Breast epithelium (tissue), 4 donors: ENCODE measurements at places on chromosomes 3 and 15. TPM values are rescaled to one million over a fixed set of nuclear protein-coding genes. Genes with fewer than 3 reads are reported as not detected.

GRCh38 chr15:77087213-77087612 is 16.3 kb upstream of the TSPAN3 start:
- H3K4me1 ChIP-seq: no peaks in the 10 kb centered on the region
- no peak for DNase-seq
- H3K27me3 ChIP-seq: no peaks in the 10 kb centered on the region
- H3K4me3 ChIP-seq: no peak overlapping the region

DNA sequence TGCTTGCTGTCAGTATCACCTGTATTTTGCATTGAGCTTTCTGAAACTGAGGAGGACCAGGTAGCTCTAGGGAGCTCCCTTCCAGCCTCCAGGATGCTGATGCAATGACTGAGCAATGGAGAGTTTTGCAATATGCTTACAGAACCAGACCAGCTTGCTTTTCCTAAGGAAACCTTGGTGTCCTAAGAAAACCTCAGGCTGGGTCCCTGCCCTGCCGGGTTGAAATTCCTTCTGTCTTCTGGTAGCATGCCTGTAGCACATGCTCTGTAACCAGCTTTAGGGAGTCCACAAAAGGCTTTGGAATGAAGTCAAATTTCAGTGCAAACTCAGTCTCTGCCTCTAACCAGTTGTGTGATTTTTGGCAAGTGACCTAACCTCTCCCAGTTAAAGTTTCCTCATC is 65.8 kb upstream of the GSK3B start:
- peak; percentile 67 for DNase-seq
- H3K27ac ChIP-seq: peak overlapping the region; percentile 33
- H3K27me3 ChIP-seq: no peaks in the 10 kb centered on the region
- no peaks in the 10 kb centered on the region for H3K36me3 ChIP-seq
- H3K4me1 ChIP-seq: no peaks in the 10 kb centered on the region

- H3K27ac ChIP-seq: no peak overlapping the region
- DNase-seq: no peak
- H3K4me1 ChIP-seq: no peaks in the 10 kb centered on the region
- H3K36me3 ChIP-seq: no peaks in the 10 kb centered on the region
- peak overlapping the region; percentile 76 for H3K4me3 ChIP-seq
- no peaks in the 10 kb centered on the region for H3K27me3 ChIP-seq
Observed at GRCh38 chr15:80403712-80404056, 498 bp upstream of the ARNT2 start.

DNA sequence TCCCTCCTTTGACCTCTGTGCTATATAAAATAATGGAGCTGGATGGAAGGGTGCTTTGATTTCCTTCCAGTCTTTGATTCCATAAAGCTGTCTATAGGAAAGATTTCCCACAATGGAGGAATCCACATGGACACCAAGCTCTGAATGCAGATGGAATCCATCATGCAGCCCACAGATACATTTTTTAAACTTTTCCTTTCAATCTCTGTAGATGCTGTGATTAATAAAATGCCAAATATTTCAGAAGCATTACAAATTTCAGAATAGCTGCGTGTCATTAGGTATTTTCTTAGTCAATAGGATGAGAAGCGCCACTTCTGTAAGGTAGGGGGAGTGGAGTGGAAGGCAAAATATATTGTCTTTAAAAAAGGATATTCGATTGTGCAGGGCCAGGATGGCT is 489.0 kb downstream of the NTRK3 start:
- no peak for DNase-seq
- H3K4me3 ChIP-seq: no peak overlapping the region
- H3K36me3 ChIP-seq: no peaks in the 10 kb centered on the region
- no peaks in the 10 kb centered on the region for H3K27me3 ChIP-seq

GRCh38 chr3:107819656-107820055 is 271.2 kb downstream of the CD47 start:
- no peaks in the 10 kb centered on the region for H3K4me1 ChIP-seq
- H3K27me3 ChIP-seq: no peaks in the 10 kb centered on the region
- no peak overlapping the region for H3K4me3 ChIP-seq
- no peak for DNase-seq
- no peaks in the 10 kb centered on the region for H3K36me3 ChIP-seq

DNA sequence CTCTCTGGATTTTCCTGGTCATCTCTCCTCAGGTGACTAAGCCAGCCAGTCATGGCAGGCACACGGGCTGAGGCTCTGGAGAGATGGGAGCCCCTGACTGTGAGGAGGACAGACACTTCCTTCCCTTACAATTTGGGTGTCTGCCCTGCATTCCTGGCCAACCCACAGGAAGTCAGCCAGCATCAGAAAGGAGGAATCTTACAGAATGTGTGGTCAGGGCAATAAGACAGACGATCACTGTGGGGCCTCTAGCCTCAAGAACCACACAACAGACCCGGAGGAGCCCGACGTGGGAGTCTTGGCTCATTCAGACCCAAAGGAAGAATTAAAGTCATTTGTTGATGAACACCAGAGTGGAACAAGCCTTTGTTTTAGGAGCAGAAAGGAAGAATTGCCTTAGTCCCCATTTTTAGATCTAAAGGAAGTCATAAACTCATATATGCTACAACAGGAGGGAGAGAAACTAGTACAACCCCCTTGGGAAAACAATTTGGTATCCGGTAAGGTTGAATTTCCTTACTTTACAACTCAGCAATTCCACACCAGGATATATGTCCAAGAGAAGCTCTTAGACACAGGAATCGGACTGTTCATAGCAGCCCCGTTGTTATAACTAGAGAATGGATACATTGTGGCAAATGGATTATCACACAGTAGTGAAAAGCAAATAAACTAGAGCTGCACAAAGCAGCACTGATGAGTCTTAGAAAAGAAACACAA is 62.2 kb downstream of the ABTB1 start:
- no peaks in the 10 kb centered on the region for H3K27me3 ChIP-seq
- peak overlapping the region; percentile 9 for H3K4me3 ChIP-seq
- peak overlapping the region; percentile 58 for H3K27ac ChIP-seq
- H3K4me1 ChIP-seq: peaks cover 4% of the 10 kb centered on the region

DNA sequence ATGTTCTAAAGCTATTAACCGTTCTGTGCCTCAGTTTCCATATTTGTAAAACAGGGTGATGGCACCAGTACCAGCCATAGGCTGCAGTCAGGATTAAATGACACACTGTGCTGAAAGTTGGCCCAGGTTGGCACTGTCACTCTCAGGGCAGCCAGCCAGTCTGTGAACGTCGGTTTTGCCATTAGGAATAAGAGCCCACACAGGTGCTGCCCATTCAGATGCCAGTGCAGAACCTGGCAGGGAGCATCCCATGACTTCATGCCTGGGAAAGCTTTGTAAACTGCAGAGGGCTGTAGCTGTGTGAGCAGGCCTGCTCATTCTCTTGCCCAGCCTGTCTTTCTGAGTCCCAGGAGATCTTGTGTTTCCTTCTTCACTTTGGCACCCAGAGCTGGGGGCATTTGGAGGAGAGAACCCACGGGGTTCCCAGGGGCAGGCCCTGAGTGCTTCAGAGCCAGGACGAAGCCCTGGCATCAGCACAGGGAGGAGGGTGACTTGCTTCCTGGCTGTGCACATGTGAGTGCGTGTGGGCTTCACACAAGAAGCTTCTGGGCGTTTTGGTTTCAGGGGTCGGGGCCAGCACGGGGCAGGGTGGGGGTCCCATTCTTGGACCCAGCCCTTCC is 46.9 kb downstream of the ZNF710 start:
- H3K27me3 ChIP-seq: no peaks in the 10 kb centered on the region
- H3K27ac ChIP-seq: peak overlapping the region; percentile 92
- peaks cover 5% of the 10 kb centered on the region for H3K4me1 ChIP-seq

- no peaks in the 10 kb centered on the region for H3K4me1 ChIP-seq
- H3K36me3 ChIP-seq: no peaks in the 10 kb centered on the region
- no peaks in the 10 kb centered on the region for H3K27me3 ChIP-seq
- DNase-seq: no peak
- H3K4me3 ChIP-seq: no peak overlapping the region
Observed at GRCh38 chr15:31606194-31606669, 279.6 kb downstream of the KLF13 start.

- H3K4me3 ChIP-seq: no peak overlapping the region
- H3K27me3 ChIP-seq: no peaks in the 10 kb centered on the region
- H3K27ac ChIP-seq: no peak overlapping the region
- DNase-seq: no peak
Observed at GRCh38 chr3:173750591-173750990, 353.0 kb downstream of the NLGN1 start.

DNA sequence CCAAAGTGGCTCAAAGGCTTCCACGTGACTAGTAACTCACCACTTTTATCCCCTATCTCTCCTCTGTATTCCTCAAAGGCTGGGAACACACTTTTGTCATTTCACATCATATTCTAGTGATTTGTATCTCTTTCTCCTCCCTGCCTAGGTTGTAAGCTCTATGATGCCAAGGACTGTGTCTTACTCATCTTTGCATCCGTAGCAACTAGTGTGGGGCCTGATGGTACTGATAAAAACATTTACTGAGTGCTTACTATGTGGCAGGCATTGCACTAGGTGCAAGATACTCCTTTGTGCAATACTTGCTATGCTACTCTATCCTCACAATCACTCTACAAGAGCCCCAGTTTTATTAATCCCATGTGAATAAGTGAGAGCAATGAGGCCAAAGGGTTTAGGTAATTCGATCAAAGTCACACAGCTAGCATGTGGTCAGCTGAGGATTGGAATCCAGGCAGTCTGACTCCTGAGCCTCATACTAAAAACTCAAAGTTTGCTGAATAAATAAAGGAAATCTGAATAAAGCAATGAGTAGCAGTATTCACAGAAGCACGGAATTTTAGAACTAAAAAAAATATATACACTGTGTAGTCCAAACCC is 342.6 kb upstream of the ICE2 start:
- no peaks in the 10 kb centered on the region for H3K4me1 ChIP-seq
- H3K4me3 ChIP-seq: no peak overlapping the region
- no peak overlapping the region for H3K27ac ChIP-seq
- no peaks in the 10 kb centered on the region for H3K36me3 ChIP-seq
- no peaks in the 10 kb centered on the region for H3K27me3 ChIP-seq

DNA sequence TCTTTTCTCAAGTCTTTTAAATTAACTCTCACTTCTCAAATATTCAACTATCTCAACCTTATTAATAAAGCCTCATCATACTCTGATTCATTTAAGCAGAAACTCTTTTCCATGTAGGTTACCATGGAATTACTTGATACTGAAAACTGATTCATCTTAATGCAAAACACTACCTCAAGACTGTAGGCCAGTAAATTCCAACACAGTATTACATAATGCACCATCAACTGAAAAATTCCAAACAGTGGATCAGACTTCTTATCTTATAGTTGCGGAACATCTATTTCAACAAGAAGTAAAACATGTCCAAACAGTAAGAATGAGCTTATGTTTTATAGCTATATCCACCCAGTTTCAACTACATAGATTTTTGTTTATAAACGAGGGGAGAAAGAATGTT is 124.5 kb downstream of the PEAK1 start:
- H3K4me3 ChIP-seq: no peak overlapping the region
- H3K27me3 ChIP-seq: no peaks in the 10 kb centered on the region
- H3K4me1 ChIP-seq: no peaks in the 10 kb centered on the region
- no peaks in the 10 kb centered on the region for H3K36me3 ChIP-seq
- no peak overlapping the region for H3K27ac ChIP-seq

The PLOD2 gene
- 71.5 TPM for total RNA-seq

The TARS3 gene
- total RNA-seq: 32.8 TPM

The ACP3 gene
- total RNA-seq: 6.9 TPM
